ENCODE measurements at places on chromosomes 4 and X.

GRCh38 chr4:103008875-103009729 is 10.4 kb downstream of the SLC9B1 start:
- no peak for DNase-seq

DNA sequence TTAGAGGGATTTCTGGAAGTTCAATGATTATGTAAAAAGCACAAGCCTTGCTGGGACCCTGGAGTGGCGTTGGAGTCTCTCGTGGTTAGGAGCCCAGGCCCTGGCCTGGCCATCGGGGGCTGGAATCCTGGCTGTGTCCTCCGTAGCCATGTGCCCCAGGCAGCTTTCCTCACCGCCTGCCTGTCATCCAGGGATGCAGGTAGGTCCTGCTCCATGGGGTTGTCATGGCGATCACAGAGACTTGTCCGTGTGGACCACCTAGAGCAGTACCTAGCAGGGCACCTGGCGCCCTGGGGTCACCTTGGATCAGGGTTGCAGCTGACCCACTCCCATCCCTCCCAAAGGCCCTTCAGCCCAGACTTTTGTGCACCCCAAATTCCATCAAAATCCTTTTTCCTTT is 30.2 kb upstream of the WFS1 start:
- no peak for DNase-seq

DNA sequence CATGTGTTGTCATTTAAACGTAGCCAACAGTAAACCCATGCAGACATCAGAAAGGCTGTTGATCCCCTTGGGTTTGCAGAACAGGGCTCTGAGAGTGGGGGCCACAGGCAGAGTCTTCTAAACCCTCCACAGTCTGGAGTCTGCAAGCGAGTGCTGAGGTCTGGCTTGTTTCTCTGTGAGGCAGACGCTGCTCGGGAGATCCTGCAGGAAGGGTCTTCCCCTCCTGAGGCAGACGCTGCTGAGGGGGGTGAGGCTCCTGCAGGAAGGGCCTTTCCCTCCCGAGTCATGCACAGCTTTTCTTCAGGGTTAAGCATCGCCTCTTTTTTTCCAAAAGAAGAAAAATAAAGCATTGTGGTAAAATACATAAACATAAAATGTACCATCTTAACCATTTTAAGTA is 17.1 kb upstream of the PDE6B start:
- DNase-seq = no peak

DNA sequence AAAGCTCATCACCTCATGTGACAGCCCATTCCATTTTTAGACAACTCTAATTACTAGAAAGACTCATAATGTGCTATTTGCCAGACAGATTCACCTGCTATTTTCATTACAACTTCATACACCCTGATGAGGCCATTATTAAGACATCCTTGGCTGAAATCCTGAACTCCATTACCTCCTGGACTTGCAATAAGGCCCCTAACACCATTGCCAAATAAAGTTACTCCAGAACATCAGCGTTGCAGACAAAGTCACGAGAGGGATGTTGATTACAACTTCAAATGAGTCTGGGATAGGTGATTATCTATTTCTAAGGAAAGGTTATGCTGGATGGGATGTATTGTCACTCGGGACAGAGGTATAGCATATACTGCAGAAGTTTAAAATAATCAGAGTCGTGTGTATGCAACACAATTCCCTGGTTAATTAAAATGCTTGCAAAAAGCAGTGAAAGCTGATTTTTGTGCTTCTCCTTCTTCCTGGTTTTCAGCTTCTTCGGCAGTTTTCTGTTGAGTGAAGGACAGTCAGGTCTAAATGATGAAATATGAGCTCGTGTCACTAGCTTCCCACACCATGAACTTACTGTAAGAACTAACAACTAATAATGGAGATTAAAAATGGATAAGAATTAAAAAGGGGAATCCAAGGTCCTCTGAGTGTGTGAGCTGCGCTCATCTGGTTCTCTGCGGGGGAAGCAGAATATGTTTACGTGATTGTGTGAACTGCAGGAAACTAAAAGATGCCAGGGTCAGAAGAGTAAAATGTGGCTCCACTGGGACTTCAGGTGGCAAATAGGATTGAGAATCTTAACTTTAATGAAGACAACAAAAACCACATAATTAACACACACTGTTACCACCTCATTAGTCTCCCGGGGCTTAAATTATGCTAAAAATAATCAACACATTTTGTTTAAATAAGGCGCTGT is 17.6 kb upstream of the SOD3 start:
- no peak for DNase-seq

DNA sequence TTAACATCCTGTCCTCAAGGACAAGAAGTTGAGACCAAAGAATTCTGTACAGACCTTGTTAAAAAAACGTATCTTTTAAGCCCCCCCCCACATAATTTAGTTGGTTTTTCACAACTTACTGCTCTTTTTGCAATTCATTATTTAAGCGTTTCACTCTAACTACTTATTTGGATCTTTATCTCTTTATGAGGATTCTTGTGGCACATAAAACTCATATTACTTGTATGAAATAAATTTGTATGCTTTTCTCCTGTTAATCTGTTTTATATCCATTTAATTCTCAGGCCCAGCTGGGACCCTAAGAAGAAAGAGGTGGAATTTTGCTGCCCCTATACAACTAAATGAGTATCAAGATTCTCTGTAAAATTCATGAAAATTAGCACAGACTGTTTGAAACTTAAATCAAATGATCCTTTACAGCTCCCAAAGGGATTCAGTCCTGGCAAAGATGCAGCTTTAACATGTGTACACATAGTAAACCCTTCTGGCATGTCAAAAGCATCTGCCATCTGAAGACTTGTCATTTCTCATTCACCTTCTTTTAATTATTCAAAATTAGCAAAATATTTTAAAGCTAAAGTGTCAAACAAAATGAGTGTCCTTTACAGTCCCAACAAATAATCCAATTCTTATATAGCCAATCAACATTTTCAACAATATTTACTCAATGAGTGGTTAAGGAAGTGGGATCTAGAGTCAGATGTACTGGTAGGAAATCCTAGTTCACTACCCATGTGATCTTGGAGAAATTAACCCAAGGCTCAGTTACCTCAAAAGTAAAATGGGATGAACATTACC is 17.7 kb downstream of the ARAP2 start:
- no peak for DNase-seq

- DNase-seq = no peak
Observed at GRCh38 chrX:129071390-129071789, 451.9 kb downstream of the SMARCA1 start.

All from esophagus squamous epithelium (tissue), 5 donors.